Spleen (tissue), 13 donors: ENCODE measurements at places on chromosomes 12 and 14.

GRCh38 chr12:29212682-29213403 is 63.8 kb downstream of the FAR2 start:
- DNase-seq: no peak

GRCh38 chr12:13208533-13209435 is 12.3 kb downstream of the EMP1 start:
- DNase-seq: no peak

DNA sequence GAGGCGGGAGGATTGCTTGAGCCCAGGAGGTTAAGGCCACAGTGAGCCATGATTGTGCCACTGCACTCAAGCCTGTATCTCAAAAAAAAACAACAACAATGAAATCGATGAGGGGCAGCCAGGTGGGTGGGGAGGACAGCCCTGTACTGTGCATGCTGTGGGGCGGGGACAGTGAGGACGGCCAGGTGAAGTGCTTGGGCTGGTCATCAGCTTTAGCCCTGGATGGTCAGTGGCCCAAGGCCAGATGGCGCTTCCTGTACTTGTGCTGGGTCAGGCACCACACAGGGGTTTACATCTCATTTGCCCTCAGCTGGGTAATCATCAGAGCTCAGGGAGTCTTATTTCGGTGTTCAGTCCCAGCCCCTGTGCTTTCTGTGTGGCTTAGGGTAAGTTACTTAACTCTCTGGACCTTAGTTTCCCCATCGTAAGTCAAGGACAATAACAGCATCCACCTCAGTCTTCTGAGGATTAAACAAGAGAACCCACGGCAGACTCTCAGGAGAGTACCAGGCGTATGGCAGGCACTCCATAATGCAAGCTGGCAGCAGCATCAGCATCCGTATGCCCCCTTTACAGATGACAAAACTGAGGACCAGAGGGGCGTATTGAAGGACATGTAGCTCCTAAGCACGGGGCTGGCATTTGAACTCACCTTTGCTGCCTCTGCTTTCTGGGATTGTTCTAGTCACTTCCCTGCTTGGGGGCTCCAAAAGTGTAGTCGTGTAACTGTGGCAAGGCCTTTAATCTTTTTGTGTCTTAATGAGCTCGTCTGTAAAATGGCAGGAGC is 71.9 kb downstream of the SLC25A47 start:
- DNase-seq: peak; percentile 68

DNA sequence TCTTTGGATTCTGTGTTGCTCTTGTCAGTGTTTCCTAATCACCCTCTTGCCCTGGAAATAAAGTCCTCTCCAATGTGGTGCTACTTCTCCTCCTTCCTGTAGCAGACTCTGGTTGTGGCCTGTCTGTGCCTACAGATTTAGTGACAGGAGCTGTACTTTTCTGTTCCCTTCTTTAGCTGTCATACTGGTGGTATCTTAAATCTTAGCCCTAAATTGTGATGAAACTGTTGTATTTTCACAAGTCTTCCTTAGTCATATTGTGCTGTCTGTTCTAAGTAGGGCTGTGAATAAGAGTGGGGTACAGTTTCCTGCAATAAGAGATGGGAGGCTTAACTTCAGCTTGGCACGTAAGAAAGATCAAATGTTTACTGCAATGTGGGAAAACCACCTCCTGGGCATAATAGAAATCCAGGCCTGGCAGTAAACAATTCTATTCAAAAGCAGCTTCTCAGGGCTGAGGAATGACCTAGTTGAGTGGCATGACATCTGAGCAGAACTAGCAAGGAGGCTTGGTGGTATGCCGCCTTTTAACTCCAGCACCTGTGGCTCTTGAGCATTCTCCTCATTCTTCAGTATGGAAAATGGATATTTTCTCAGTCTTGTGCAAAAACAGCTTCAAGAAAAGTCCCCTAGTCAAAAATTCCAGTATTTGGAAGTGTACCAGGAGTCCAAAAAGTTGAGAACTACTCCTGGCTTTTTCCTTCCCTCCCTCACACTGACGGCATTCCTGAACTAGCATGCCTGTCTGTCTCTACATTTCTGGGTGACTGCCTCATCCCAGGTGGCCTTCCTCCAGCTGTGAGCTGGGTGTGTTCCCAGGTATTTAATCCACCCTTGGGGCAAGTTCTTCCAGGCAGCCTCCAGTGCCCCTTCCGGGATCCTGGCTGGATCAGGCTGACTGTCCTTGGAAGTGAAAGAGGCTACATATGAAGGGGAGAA is 19.5 kb downstream of the ANO6 start:
- DNase-seq: no peak

- DNase-seq: no peak
These were observed 89.3 kb upstream of the SLC38A4 start for GRCh38 chr12:46915082-46915481.

GRCh38 chr14:43591776-43592175 is 915.3 kb downstream of the FSCB start:
- DNase-seq: no peak

DNA sequence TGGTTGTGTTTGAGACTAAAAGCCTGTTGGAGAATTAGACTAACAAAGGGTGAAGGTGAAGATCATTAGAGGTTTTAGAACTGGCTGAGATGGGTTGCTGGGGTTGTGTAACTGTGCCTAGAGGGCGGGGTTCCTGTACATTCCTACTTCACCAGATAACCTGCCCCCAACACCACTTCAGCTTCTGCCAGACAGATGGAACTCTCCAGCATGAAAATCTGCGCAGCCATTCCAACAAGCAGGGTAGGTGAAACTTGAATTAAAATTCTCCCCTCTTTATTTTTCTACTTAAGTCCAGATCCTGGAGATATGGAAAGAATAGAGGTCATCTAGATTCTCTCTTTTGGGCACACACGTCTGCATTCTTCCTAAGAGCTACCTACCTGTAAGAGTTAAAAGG is 6.0 kb downstream of the FOXG1 start:
- no peak for DNase-seq

GRCh38 chr12:63307849-63308248 is 156.8 kb upstream of the AVPR1A start:
- DNase-seq: no peak

DNA sequence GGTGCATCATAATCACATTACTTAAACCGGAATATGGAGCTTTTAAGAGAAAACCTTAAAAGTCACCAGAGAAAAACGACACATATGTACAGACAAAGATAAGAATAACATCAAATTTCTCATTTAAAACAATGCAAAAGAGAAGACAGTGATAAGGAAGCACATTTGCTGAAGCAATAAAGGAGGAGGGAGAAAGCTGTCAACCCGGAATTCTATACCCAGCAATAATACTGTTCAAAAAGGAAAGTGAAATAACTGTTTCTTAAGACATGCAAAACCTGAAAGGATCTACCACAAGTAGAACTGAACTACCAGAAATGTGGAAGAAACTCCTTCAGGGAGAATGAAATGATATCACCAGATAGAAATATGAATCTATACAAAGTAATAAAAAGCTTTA is 15.4 kb downstream of the SLC6A13 start:
- DNase-seq: no peak

DNA sequence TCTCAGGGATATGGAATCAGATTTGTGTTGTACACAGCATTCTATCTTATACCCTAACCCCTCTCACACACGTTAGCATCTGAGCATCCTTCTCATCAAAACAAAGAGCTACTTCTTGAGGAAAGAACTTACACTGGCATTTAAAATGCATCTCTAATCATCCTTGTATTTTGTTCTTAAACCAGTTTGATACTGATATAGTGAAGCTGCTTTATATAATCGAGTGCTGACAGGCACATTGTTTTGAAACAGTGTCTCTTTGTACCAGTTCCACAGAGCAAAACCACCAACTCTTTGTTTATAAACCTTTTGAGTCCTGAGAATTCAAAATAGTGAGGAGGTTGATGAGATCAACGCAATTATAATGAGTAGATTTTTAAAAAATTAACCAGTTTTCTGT is 8.8 kb downstream of the GPR33 start:
- no peak for DNase-seq

DNA sequence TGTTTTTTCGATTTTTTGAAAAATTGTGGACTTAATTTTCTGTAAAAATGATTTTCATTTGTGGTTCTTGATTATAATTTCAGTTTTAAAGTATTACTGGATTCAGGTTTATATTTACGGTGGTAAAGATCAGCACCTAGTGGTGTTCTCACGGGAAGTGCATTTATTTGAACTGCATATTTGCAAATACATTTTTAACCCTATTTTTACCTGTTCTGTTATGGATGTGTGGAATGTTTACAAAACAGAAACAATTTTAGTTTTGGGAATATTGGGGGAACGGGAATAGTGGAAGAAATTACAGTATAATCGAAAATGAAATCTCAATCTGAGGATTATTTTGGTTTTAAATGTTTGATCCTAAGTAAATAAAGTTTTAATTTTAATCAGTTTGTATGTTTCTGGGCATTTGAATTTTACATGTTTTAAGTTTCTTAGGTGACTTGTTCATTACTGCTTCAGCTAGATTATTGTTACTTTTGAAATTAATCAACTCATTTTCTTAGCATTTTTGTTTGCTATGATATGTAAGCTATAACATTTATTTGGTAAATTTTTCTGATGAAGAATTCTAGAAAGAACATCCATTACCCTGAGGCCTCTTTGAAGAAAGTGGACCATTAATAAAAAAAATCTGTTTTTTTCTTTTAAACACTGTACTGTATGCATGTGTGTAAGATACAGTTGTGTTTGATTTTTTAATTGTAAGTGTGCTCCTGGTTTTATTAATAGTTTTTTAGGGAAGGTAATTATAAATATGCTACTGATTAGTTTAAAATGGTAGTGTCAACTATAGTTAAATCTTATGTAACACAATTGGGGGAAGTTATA is 942 bp downstream of the ATF7IP start:
- DNase-seq: no peak

DNA sequence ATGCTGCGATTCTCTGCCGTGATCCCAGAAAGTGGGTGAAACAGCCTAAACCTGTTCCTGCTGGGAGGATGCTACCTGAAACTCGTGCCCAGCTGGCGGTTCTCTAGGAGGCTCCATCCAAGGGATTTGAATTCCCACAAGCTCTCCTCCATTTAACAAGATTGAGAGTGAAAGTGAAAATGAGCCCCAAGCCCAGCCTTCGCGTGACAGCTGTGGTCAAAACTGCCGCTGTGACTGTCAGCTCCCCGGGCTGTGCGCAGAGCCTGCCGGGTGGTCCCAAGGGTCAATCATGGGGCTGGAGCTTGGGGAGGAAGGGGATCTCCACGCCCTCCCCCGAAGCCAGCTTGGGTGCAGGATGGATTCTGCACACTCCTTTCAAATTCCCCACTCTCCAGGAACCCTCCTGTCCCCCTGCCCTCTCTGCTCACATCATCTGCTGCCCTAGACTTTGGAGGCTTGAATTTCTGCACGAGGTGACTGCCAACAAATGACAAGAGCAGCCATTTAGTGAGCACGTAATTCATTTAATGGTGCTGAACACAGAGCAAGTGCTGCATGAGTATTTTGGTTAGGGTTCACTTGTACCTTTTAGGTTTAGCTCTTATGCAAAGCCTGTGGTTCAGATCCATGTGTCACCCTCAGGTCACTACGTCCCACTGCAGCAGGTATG is 5.3 kb downstream of the ASB2 start:
- DNase-seq: peak; percentile 89

DNA sequence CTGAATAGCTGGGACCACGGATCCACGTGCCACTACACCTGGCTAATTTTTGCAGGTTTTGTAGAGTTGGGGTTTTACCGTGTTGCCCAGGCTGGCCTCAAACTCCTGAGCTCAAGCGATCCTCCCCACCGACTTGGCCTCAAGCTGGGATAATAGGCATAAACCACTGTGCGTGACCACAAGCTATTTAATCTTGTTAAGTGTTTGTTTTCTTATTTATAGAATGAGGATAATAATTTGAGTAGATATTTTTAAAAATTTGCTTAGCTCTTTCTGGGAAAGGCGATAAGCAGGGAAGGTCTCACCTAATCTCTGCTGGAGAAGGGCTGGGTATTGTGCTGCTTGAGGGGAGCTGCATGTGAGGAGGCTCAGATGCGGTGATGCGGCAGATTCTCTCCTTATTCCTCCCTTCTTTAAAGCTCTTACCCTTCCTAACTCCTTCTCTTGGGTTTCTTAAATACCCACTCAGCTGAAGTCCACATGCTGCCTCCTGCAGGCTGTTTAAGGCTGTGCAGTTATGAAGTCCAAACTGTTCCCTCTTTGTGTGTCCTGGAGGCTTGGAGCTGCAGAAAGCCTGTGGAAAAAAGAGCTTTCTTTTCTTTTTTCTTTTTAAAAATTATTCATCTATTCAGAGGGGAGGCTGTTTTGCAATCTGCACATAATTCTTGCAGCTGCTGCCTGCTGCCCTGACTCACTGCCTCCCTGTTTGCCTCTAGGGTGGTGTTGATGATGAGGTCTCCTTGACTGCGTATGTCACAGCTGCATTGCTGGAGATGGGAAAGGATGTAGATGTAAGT is 37.9 kb downstream of the A2ML1 start:
- no peak for DNase-seq

DNA sequence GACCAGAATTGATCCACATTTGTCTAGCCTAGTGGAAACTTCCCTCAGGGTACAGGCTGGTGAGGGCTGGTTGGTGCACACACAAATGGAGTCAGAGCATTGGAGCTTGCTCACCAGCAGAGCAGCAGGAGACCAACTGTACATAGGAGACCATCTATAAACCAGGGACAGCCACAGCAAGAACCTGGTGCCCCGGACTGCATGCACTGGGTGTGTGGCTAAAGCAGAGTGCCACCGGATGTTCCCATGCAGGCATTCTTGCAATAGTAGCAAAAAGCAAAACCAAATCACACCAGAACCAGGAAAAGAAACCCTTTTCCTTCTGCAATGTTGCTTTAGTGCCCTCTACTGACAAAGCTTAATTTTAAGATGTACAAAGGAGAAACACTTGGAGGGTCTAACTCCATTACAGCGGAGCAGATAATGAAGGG is 136.4 kb downstream of the MDGA2 start:
- DNase-seq: no peak

GRCh38 chr14:23132970-23133369 is 13.9 kb upstream of the CEBPE start:
- peak; percentile 3 for DNase-seq

DNA sequence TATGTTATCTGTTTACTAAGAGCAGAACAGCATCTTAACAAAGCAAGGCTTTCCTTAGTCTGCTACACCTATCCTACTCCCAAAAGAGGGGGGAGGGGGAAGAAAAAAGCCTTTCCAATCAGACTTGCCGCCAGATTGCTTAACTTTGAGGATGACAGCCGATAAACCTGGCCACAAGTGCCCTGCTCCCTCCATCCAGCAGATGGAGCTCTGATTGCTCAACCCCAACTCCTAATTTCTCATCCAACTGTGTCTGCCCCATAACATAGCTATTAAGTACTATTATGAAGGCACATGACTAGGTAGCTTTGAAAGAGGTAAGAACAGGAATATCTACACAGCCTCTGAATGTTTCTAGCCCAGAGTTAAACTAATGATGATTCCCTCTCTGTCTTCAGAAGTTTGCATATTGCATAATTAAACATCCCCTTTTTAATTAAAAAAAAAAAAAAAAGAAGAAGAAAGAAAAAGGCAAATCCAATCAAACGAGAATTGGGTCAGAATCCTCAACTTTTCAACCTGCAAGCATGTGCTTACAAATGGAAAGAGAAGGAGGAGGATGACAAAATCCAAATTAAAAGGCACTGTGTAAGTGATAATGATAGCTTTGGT is 247.4 kb downstream of the GALC start:
- DNase-seq: no peak
